ENCODE measurements at places on chromosomes 11 and 22. TPM values are rescaled to one million over a fixed set of nuclear protein-coding genes. Genes with fewer than 3 reads are reported as not detected.

SPECC1L gene
- total RNA-seq = 56.9 TPM

RNH1 gene
- 179 TPM for total RNA-seq

PHF5A gene
- 63.7 TPM for total RNA-seq

BARX2 gene
- total RNA-seq = not detected

CRYBA4 gene
- not detected for total RNA-seq

B4GALNT4 gene
- 0.86 TPM for total RNA-seq

OR5J2 gene
- not detected for total RNA-seq

XKR3 gene
- not detected for total RNA-seq

YWHAH gene
- total RNA-seq = 149 TPM

BBS1 gene
- 27.9 TPM for total RNA-seq

OR51B5 gene
- not detected for total RNA-seq

GLYATL1B gene
- not detected for total RNA-seq

HPX gene
- 0.53 TPM for total RNA-seq

SERPING1 gene
- not detected for total RNA-seq

OR10D3 gene
- total RNA-seq = under 0.01 TPM

MPPED2 gene
- total RNA-seq = not detected

IGSF9B gene
- under 0.01 TPM for total RNA-seq

ACTN3 gene
- not detected for total RNA-seq
